ENCODE measurements at places on chromosomes 2 and 18. TPM values are rescaled to one million over a fixed set of nuclear protein-coding genes. Genes with fewer than 3 reads are reported as not detected.

DNER gene
- 16.5 TPM for total RNA-seq

AMER3 gene
- not detected for total RNA-seq

UCN gene
- total RNA-seq: 1.4 TPM

PMAIP1 gene
- 2.8 TPM for total RNA-seq

PDE6D gene
- total RNA-seq: 21.7 TPM

TRIM43 gene
- total RNA-seq: not detected

FBLN7 gene
- total RNA-seq: 4.6 TPM

ELOA2 gene
- total RNA-seq: not detected

SNORC gene
- total RNA-seq: 2.7 TPM

SATB2 gene
- 17.5 TPM for total RNA-seq

COL3A1 gene
- 138 TPM for total RNA-seq

VWC2L gene
- total RNA-seq: 0.09 TPM

C2orf78 gene
- not detected for total RNA-seq

UGT1A4 gene
- total RNA-seq: 1.1 TPM

ABCA12 gene
- total RNA-seq: 3.0 TPM

AKAIN1 gene
- not detected for total RNA-seq

SLC5A7 gene
- 0.88 TPM for total RNA-seq

CCDC102B gene
- 6.8 TPM for total RNA-seq

CD207 gene
- 0.66 TPM for total RNA-seq
